CD4-positive, alpha-beta T cell treated with Interferon alpha-2 for 1 hour (primary cell): ENCODE measurements at places on chromosomes 4 and X.

GRCh38 chr4:47562297-47562696 is 77.2 kb downstream of the ATP10D start:
- no peak for DNase-seq

DNA sequence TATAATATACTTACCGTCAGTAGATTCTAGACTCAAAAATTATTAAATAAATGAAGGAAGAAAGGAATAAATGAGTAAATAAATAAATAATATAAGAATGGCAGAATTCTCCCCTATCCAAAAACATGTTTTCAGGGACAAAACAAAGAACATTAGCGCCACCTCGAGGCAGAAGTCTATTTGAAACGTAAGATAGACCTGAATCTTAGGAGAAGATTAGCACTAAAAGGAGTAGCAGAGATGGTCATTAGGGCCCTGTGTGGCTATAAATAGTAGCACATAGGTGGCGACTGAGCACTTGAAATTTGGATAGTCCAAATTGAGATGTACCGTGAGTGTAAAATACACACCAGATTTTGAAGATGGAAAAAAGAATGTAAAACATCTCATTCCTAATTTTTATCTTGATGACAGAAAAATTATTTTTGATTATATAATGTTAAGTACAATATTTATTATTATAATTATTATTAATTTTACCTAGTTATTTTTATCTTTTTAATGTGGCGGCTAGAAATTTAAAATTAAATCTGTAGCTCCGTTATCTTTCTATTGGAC is 24.3 kb upstream of the SRD5A3 start:
- DNase-seq: peak; percentile 42

- no peak for DNase-seq
These were observed 18.8 kb downstream of the RGS12 start for GRCh38 chr4:3311489-3312171.

DNA sequence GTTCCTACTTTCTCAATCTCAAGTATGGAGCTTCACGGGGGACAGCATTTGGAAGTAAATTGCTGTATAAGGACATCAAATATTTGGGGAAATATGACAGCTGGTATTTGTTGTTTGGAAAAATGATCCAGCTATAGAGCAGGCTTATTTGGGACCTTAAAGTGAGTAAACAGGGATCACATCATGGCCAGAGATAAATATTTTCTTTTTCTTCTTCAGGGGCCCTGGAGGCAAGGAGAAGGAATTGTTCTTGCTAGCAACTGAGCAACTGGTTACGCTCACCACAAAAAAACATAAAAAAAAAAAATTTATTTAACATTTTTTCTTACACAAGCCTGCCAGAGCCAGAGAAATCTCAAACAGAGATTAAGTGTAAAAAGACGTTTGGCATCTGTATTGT is 277.2 kb upstream of the UGT8 start:
- no peak for DNase-seq

- no peak for DNase-seq
These were observed 64.5 kb upstream of the CHRNA9 start for GRCh38 chr4:40270609-40271008.

- DNase-seq: no peak
These were observed 411.2 kb downstream of the DTHD1 start for GRCh38 chr4:36692586-36692985.

- peak; percentile 28 for DNase-seq
These were observed 24.3 kb downstream of the LINC00632 start for GRCh38 chrX:140733766-140734342.

GRCh38 chrX:13051529-13052172 is 7.2 kb upstream of the FAM9C start:
- peak; percentile 77 for DNase-seq

DNA sequence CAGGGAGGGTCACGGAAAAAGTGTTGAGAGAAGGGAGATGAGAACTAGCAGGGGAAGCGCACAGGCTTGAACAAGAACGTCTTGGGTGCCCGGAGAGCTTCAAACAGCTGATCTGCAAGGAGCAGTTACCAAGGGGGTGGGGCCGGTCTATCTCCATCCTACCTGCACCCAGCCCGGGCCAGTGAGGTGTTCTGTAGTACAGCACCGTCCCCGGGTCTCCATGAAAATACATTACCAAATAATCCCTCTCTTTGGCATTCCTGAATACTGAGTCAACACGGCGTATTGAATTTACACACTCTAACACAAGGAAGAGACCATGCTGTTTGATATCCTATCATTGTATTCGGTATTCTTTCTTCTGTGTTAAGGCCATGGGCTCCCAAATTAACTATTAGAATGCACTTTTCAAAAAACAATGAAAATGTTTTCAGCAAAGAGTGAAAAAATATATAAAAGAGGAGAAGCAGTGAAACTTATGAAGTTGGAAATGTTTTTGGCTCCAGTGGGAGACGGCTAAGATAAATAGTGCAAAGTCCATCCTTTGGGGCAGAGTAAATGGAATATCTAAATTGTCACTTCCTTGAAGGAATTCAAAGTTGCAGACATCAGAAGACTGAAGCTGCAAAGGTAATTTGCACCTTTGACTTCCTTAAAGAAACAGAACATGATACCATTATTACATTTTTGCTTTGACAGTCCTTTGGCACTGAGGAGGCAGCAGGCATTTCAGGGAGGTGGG is 90.3 kb downstream of the DHRSX start:
- no peak for DNase-seq

- no peak for DNase-seq
These were observed 3.2 kb upstream of the HELT start for GRCh38 chr4:185015108-185015507.

DNA sequence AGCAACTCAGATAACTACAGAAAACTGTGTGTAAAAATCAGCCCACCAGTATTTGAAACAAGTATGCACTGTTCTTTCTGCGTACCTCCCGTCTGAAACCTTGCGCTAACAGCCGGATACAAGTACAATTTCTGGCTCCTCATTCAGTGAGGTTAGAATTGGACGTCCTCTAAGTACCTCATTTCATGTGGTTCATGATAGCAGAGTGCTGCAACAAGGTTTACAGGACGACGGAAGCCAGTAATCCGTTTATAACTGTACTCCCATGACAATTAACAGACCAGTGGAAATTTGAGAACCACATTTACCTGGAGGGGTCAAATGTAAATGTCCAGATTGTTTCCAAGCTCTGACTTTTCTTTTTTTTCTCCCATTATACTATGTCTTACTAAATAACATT is 52.9 kb upstream of the TENM3 start:
- DNase-seq: no peak

DNA sequence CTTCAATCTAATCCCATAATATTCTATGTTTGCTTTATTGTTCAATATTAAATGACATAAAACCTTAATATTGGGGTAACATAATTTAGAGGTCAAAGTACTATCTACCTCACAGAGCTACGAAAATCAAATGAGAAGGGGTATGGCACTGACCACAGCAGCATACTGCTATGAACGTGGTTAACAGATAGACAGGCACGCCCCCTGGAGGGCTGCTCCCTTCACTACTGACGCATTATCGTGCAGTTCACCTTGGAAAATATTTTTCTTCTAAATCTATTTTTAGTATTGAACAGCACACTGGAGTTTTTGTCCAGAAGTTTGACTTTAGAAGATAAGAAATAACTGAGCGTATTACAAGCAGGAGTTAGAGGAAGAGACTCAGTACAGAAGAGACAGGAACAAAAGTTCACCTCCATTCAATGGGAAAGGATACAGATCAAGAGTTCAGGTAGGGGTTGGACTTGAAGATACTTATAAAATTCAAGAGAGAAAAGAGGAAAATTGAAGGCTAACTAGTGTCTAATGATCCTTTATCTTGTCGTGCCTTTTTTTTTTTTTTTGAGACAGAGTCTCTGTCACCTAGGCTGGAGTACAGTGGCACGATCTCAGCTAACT is 22.7 kb downstream of the MAP9 start:
- DNase-seq: peak; percentile 30

DNA sequence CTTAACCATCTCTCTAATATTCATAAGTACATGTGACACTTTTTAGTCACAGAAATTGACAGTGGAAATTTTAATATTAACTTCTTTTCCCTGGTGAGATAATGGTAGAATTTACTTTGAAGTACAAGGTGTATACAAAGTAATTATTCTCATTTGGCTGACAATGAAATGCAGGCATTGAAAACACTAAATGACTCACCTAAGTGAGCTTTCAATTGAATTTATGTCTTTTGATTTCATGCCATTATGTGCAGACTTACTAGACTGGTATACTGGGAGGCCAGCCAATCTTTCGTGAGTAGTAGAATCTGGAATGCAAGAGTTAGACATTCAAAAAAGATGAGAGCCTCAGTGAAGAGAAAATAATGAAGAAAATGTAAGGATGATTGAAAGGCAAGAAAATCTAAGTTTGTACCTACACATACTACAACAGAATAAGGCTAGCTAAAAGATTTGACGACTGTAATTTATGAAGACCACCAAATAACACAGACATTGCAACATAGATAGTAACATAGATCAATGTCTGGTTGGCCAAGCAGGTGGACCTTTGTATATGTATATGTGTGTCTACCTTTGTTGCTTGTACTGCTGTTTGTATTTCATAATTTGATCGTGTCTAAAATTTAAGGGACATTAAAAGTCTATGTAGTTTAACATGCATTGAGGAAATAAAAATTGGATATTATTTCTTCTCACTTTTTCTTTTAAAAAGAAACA is 459.7 kb downstream of the IL15 start:
- no peak for DNase-seq

GRCh38 chr4:104408878-104409277 is 85.8 kb downstream of the CXXC4 start:
- no peak for DNase-seq

DNA sequence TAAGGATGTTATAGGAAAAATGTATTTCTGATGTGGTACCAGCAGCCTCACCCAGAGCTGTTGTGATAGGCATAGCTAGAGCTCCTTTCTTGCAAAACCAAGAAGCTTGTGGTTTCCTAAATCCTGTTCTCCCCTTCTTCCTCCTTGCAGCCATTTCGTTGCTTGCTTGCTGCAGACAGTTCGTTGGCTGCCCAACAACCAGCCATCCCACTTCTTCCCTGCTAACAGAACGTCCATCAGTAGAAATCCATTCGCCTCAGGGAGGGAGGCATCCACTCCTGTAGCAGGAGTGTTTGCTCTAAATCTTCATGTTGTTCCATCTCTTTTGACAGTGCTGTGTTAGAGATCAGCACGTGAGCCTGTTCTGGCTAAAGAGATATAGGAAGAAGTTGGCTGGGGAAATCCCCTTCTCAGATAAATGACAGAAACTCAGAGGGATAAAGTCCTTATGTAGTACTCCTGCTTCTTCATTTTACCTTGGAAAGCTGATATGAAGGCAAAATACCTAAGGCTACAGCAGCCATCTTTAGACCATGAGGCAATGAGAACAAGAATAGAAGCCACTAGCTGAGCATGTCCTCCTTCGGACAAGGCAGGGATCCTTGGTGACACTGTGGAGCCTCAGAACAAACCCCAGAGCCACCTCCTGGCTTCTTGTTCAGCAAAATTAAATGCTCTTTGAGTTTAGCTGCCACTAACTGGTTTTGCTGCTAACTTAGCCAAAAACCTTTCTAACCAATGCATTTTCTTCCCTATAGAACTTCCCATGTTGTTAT is 68.4 kb upstream of the RELL1 start:
- DNase-seq: no peak
